ENCODE measurements at places on chromosomes 4 and X. TPM values are rescaled to one million over a fixed set of nuclear protein-coding genes. Genes with fewer than 3 reads are reported as not detected.

The SPINK2 gene
- 5.0 TPM for total RNA-seq

The TXLNG gene
- total RNA-seq = 10.4 TPM

The CCKAR gene
- total RNA-seq = not detected

The KLKB1 gene
- 0.33 TPM for total RNA-seq
